ENCODE measurements at places on chromosomes 13 and 19.
A peak's percentile ranks its signal among the peaks of the same experiment; 100 is the strongest.

DNA sequence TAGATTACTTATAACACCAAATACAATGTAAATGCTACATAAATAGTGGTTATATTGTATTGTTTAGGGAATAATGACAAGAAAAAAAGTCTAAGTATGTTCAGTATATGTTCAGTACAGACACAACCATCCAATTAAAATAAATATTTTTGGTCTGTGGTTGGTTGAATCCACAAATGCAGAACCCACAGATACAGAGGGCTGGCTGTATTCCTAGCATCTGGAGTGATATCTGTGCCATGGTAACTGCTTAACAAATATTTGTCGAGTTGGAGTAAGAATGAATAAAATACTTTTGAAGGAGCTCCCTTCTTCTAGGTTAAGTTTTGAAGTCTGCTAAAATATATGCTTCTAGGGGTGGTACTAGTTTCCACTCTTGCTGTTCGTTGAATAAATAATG is 241.0 kb downstream of the KLF5 start:
- no peak for DNase-seq

DNA sequence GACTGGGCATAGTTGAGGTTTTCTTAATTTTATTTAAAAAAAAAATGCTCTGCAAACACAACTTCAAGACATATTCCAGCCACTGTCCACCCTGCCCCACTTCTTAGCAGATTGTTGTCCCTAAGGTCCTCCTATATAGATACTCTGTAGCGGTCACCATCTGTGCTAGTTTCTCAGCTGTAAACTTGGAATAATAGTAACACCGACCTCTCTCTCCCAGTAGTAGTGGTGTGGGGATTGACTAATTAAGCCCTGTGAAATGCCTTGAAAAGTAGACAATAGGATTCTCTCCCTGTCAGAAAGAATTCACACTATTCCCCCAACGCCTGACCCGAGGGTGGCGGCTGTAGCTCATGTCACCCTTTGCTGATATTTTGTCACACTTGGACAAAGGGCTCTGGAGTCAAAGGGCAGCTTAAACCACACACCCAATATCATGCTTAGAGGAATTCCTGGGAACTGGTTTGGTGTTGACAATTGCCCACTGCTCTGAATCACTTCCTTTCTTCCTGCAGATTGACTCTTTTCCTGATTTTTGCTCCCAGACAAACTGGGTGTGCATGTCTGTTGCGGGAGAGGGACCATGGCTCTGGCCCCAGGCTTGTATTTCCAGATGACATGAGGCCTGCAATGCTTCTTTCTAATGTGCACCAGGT is 9.2 kb upstream of the SERP2 start:
- no peak for DNase-seq

GRCh38 chr19:30784850-30785457 is 412.8 kb downstream of the ZNF536 start:
- DNase-seq: no peak

DNA sequence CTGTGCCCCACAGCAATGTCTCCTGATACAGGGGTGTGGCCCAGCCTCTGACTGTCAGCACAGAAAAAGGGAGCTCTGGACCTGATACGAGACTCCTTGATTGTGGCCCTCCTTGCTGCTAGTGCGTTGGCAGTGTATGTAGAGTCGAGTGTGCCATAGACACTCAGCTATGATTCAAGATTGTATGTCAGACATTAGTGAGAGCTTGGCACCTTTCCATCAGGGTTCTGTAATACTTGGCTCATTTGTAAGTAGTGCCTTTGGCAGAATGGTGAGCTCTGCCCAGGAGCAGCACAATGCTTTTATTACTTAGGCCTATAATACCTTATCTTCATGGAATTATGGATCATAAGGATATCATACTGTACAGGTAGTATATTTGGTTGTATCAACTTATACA is 83.4 kb downstream of the ATP8A2 start:
- DNase-seq: no peak

DNA sequence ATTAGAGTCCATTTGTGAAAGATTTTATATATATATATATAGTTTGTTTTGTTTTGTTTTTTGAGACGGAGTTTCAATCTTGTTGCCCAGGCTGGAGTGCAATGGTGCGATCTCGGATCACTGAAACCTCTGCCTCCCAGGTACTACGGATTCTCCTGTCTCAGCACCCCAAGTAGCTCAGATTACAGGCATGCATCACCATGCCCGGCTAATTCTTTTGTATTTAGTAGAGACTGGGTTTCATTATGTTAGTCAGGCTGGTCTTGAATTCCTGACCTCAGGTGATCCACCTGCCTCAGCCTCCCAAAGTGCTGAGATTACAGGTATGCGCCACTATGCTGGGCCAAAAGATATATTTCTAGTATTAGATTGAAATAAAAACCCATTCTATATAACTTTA is 4.0 kb upstream of the ZNF701 start:
- DNase-seq: no peak

DNA sequence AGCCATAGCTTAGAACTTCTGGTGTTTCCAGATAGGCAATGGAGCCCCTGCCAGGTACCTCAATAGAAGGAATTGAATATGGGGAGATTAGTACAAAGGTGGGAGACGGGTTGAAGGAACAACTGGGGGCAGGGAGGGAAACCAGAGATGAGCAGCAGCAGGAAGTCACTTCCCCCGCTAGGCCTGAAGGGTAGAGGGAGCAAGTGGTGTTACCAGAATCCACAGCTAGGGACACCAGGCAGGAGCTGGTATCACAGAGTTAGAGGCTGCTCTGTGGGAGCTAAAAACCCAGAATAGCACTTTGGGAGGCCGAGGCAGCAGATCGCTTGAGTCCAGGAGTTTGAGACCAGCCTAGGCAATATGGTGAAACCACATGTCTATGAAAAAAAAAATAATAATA is 15.3 kb upstream of the HNRNPUL1 start:
- no peak for DNase-seq

GRCh38 chr13:111275995-111276618 is 44.3 kb upstream of the TEX29 start:
- DNase-seq: no peak

GRCh38 chr19:50203281-50204080 is at the start of gene MYH14:
TSS of gene MYH14 (plus strand) at chr19:50203622. CDS start at chr19:50210366, 6,744 bp downstream.
- peak; percentile 90 for DNase-seq

GRCh38 chr19:4678881-4679790 is 9.0 kb upstream of the MYDGF start:
- DNase-seq: peak; percentile 54

GRCh38 chr19:1811472-1811894 is 593 bp downstream of the ATP8B3 start:
- peak; percentile 49 for DNase-seq

Data from left hindlimb (tissue), 1 donor.